ENCODE measurements at places on chromosomes 2 and 18. TPM values are rescaled to one million over a fixed set of nuclear protein-coding genes. Genes with fewer than 3 reads are reported as not detected.

The GPR39 gene
- total RNA-seq: 4.0 TPM

The PTPRN gene
- total RNA-seq: 30.2 TPM

The AQP12B gene
- not detected for total RNA-seq

The WNT6 gene
- total RNA-seq: 1.5 TPM

The RFTN2 gene
- 5.4 TPM for total RNA-seq

The DNAH7 gene
- total RNA-seq: 5.7 TPM

The COL3A1 gene
- 30.4 TPM for total RNA-seq

The EHD3 gene
- 7.0 TPM for total RNA-seq

The CDCA7 gene
- total RNA-seq: 19.3 TPM

The CTIF gene
- total RNA-seq: 26.4 TPM

The HPCAL1 gene
- 16.8 TPM for total RNA-seq

The CRYGA gene
- not detected for total RNA-seq

The LYG1 gene
- 3.3 TPM for total RNA-seq

The ANKRD30BL gene
- not detected for total RNA-seq

The KCNF1 gene
- 0.71 TPM for total RNA-seq

The NTSR2 gene
- not detected for total RNA-seq

The C2orf78 gene
- total RNA-seq: not detected

The HDLBP gene
- total RNA-seq: 399 TPM

The RUFY4 gene
- total RNA-seq: not detected

The KCNJ3 gene
- total RNA-seq: 9.6 TPM

The DSG3 gene
- total RNA-seq: not detected

The BMP10 gene
- total RNA-seq: not detected

The HOXD13 gene
- total RNA-seq: not detected

The EIPR1 gene
- 32.0 TPM for total RNA-seq

The MPP4 gene
- total RNA-seq: not detected
